Fibroblast of gingiva (primary cell): ENCODE measurements at places on chromosomes 4 and X.

DNA sequence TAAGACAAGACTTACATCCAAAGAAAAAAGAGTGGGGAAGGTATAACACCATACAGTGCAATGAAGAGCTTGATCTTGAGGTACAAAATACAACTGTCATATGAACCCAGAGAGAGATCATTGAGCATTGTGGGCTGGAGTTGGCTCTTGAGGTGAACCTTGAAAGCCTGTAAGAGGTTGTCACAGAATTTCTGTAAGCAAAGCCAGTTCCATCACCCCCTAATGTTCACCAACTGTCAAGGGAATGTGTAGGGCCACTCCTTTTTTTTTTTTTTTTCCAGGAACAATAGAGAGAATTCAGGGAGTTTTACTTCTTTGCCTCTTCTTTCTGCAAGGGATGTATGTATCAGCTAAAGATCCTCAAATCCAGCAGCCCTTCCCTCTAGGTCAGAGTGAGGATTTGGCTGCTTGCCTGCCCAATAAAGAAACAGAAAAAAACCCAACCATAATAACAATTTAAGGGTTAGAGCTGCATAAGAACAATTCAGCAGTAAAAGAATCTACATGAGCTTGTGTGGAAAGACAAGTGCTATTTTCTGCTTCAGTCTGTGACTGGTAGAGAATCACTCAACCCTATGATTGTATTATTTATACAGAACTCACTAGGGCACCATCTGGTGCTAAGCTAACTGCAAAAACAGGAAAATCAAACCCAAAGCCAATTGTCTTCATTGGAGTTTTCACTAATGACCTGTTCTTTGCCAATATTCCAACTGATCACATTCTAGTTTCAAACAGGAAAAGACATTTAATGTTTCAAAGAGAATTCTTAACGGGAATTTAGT is 217.5 kb upstream of the TEX13C start:
- DNase-seq, result no peak

DNA sequence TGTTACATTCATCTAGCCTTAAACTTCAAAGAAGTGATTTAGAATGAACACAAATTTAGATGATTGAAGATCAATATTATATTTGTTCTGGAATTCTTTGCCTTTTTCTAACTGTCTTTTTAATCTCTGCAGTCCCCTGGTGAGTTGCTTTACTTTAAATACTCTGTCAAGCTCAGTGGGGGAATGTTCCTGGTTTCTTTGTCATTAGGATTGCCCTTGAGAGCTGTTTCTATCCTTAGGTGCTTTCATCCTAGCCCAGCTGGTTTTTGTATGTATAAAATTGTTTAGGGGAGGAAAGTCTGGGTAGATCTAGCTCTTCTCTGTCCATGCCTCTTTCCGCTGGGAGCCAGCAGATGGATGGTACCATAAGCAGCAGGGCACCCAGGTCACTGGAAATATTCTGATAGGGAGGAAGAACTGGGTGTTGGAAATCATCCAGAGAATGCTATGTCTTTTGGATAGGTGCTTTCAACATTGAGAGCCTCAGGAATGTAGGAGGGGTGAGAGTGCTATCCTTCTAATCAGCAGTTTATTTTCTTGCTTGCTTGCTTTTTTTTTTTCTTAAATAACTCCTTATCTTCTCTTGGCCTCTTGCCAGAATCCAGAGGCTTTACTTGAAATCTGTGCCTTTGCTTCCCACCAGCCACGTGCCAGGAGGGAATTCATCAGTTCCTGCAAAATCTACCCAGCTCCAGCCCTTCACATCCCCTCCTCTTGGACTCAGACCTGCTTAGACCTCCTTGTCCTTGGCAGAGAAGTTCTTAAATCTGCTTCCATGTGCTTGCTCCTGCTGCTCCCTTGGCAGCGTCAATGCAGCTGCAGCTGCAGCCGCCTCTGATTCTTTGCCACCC is 215.3 kb upstream of the ANXA3 start:
- peak; percentile 2 for DNase-seq

- DNase-seq, result peak; percentile 18
Observed at GRCh38 chr4:121551881-121552280, 144.9 kb downstream of the ANXA5 start.

- no peak for DNase-seq
Observed at GRCh38 chr4:112585977-112586736, 50.6 kb downstream of the ZGRF1 start.

GRCh38 chr4:6157926-6158325 is 42.4 kb downstream of the JAKMIP1 start:
- DNase-seq, result no peak

DNA sequence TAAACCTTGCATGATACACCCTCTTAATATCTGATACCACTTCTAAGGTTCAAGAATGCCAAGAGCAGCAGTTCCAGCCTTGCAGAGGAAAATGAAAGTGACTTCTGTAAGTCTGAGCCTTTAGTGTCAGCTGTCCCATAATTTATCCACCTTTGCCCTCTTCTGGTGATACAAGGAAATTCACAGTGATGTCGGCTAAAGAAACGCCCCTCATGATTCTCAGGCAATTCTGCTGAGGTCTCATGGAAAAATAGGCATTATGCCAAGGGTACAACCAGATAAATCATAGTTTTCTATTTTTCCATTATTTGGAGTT is 172.2 kb upstream of the CXCL13 start:
- DNase-seq, result peak; percentile 34

DNA sequence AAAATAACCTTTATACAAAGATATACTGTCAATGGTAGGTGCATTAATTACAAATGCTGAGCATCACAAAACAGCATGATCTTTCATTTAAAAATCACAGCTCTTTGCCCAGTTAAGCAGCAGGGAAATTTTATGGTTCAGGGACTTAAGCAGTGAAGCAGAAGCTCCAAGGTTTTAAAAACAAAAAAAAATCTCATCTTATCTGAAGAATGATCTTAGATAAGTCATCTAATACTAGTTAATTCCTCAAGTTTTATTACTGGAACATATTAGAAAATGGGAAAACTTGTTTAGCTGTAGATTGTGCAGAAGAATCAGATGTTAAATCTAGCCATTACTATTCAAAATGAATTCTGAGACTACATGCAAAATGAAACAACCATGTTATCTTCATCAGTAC is 289.9 kb downstream of the GASK1B start:
- no peak for DNase-seq

DNA sequence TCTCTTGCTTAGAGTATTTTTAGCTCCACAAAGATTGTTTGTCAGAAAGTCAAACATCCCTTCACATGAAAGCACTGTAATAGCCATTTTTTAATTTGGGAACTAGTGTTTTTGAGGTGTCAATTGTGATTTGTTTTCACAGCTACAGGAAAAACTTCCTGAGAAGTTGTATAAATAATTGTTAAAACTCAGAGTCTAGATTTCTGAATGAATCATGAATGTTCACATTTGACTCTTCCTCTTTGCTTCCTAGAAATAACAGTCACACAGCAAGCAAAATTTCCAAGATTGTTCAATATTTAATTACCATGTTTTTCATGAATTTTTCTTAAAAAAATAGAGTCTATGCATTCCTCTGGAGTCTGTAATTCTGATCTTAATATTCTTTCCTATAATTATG is 156.9 kb upstream of the SLC7A11 start:
- no peak for DNase-seq

GRCh38 chr4:104491481-104492182 is 3.1 kb downstream of the CXXC4 start:
- no peak for DNase-seq

DNA sequence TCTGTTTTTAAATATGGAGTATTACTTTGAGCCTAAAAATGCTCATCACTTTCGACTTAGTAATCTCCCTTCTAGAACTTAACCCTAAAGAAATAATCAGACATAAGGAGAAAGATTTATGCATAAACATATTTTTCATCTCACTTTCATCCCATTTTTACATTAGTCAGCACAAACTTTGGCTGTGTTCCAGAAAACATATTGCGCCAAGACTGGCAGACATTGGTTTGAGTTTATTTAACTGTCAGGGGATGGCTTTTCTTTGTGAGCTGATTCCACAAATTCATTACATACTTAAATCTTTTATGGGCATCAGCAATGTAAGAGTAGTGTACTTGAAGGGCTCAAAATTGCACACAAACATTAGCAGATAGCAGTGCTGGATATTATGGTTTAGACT is 23.7 kb downstream of the MAOA start:
- peak; percentile 62 for DNase-seq

GRCh38 chrX:93120805-93121204 is 552.6 kb downstream of the NAP1L3 start:
- no peak for DNase-seq

DNA sequence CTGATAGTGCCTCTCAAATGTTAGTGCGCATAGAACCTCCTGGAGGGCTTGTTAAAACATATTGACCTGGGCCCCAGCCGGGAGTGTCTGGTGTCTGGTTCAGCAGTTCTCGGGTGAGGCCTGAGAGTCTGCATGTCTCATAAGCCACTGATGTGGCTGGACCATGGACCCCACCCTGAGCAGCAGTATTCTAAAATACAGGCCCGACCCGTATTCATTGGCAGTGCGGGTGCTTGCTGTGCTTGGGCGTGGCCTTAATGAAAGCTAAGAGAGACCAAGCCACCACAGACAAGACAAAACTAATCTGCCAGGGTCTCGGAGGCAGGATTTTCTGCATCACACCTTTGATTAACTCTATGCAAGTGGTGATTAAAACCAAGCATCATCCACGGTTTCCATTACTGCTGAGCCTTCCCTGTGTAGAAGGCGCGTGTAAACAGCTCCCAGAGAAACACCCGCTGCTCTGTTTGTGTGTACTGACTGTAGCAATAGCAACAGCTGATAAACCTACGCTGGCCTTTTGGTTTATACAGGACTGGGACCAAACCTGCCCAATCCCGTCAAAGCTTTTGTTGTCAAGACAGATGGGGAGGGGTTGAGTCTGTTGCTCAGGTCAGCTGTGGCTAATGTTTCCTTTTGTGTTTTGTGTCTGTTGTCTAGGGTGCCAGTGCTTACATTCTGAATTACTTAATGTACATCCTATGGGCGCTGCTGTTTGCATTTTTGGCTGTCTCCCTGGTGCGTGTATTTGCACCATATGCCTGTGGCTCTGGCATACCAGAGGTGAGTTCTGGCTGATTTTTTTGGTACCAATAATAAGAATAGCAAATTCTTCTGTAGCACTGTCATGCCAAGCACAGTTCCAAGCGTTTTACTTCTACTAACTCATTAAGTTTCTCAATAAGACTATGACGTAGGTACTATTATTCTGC is 40.8 kb downstream of the CLCN4 start:
- DNase-seq, result no peak

- DNase-seq, result no peak
Observed at GRCh38 chr4:162347842-162348213, 184.0 kb upstream of the FSTL5 start.

DNA sequence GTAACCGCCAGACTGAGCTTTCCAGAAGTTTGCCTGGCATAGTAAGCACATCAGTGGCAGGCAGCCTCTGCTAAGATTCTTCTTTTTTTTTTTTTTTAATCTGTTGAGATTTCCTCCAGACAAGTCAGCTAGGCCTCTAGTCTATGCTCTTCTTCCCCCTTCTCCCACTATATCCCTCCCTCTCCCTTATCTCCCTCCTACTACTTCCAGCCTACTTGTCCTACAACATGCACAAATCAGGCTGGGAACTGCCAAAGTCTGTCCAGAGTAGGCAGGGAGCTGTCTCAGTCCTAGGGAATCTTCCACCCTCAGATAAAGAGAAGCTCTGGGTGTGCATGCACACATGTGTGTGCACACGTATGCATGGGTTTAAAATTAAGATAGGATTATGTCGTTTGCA is 49.7 kb upstream of the ARMCX2 start:
- no peak for DNase-seq

DNA sequence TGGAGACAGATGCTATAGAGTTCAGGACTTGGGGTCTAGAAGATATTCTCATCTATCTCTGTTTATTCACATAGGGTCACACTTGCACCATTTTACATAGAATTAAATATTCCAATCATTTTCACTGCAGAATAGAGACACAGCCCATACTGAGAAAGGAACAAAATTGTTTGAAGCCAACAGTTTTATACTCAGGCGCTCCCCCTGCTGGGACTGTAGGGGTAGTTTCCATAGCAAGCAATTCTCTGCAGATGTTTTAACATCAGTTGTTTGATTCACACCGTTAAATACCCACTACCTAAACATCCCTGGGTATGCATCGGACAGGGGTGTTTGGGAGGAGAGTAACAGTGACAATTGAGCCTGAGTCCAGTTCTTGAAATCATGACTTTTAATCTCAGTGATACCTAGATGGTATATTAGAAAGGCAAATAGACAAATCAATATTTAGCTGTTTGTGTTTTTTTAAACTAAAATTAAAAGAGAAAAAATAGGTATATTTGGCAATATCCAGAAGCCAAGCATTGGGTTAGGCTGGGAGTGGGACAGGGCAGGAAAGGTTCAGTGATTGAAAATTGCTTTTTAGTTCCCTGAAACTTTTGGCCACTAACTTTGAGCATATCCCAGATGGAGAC is 33.8 kb downstream of the LONRF3 start:
- DNase-seq, result peak; percentile 1

GRCh38 chr4:118180776-118181175 is 146.5 kb downstream of the NDST3 start:
- DNase-seq, result peak; percentile 12

DNA sequence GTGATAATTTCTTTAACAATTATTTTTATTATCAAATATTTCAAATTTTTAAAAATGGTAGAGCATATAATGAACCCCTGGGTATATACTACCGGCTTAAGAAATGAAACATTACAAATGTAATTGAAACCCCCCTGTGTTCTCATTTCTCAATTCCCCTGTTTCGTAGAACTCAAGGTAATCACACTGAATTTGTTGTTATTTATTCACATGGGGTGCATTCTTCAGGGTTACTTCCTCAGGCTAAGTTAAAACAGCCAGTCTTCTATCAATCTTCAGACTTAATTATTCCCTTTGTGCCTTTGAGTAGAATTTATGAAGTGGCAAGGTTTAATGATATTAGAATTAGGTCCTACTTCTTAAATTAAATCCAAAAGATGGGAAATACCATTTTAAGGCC is 128.2 kb downstream of the ANAPC10 start:
- no peak for DNase-seq

GRCh38 chr4:81165861-81166430 is 49.1 kb downstream of the PRKG2 start:
- peak; percentile 85 for DNase-seq
